Amniotic stem cell (primary cell): ENCODE measurements at places on chromosomes 11 and 22.

DNA sequence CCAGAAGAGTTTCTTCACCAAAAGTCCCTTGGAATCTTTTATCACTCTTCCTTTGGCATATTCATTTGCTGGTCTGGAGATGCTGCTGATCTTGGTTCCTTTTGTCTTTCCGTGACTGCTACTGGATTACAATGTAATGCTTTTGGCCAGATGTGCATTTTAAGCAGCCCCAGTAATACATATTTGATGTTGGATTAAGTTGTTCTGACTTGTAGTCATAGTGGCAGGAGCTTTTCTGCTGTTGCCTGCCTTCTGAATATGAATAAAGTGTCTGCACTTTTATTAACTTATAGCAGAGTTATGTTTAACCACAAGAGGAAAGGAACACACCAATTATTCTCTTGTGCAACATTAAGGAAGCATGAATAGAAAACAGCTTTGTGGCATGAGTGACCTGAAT lies 360.0 kb upstream of the DDI1 start:
- no peak for DNase-seq

GRCh38 chr11:75873417-75874221 lies 58.6 kb downstream of the UVRAG start:
- DNase-seq = no peak

GRCh38 chr22:36252754-36253522 lies at the start of gene APOL1:
Gene APOL1, plus strand, starts transcription at chr22:36253133. Its CDS starts 1,823 bp downstream, at chr22:36254956.
- no peak for DNase-seq

DNA sequence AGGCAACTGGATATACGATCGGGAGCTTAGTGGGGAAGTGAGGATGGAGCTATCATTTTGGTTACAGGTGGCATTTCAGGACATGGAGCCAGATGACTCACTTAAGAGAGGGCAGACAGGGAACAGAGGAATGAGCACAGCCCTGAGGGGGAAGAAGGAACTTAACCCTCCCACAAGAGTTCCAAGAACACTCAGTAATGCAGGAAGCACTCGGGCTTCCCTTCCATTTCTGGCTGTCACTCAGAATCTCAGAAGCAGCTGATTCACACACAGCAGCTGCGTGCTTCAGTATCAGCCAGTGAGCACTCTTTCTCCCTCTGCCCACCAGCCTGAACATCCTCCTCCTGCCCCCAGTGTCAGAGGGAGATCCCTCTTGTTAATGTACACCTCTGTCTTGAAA lies 34.8 kb downstream of the EFCAB6 start:
- peak; percentile 46 for DNase-seq

GRCh38 chr11:121134741-121135312 lies 33.8 kb downstream of the TECTA start:
- DNase-seq = no peak

DNA sequence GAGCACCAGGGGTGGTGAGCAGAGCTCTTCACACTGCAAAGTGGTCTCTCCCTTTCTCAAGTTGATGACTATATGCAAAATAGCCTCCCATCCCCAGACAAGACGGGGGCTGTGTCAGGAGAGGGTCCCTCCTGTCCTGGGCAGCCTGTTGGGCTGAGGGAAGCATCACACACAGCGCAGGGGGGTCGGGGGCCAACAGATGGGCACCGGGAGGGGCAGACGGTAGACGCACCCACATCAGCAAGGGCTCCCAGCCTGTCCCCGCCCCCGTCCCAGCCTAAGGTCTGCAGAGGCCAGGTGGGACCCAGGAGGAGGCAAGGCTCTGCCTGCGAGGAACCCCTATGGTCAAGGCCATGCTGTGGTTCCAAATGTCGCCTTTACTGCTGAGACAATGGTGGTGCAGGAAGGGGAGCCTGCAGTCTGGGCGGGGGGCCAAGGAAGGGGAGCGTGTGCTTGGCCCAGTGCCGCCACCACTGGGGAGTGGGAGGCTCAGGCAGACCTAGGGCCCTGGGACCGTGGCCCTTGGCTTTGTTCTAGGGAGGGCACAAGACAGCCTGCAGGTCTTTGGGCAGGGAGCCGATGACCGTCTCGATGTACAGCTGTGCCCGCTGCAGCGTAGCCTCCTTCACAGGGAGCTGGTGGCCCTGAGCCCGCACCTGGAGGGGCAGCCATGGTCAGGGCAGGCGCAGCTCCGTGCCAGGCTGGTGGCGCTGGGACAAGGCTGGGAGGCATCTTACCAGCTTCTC lies 4.3 kb upstream of the PLXNB2 start:
- no peak for DNase-seq

DNA sequence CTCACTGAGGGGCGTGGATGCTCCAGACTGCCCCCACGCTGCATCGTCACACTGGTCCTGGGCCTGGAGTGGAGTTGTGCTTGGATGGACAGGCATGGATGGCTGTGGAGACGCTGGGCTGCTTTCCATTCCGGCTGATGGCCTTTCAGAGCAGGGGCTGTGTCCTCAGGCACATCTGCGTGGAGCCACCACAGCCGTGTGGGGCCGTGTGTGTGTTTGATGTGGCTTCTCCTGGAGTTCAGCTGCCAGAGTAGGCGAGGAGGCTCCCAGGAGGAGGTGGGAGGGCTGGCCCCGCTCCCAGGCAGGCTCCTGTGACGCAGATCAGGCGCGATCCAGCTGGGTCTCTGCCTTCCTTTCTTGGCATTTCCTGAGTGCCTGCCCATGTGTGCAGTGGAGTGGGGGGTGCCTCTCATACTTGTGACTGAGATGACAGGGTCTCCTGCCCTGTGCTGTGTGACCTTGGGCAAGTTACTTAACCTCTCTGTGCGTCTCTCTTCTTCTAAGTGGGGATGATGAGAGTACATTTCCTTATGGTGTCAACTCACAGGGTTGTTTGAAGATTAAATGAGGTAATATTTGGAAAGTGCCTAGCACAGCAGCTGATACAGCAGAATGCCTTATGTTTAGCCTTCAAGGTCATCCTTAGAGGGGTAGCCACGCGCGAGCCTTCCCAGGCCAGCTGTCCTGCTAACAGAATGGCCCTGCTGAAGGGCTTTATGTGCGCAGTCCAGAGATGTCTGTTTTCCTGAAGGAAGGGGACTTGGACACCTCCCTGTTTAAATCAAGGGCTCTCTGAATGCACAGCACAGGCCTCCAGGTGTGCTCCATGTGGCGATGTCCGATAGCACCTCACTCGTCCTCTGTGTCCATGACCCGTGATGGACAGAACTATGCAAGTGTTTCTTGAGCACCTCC lies 33.5 kb downstream of the GLB1L2 start:
- no peak for DNase-seq

DNA sequence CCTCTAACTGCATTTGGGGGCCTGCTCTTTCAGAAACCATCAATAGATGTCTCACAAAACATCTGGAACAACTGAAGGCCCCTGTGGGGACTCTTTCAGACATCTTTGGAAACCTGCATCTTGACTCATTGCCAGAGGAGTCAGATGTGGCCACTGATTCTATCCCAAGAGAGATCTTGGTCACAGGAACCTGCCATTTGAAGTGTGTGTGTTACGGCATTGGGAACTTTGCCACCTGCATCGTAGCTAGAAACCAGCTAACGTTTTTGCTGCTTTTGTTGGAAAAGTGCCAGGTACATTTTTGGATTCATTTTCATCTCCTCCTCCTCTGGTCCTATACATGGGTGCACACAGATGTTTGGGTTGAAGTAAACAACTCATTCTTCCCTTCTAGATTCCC lies 4.3 kb downstream of the SRRD start:
- DNase-seq = no peak

DNA sequence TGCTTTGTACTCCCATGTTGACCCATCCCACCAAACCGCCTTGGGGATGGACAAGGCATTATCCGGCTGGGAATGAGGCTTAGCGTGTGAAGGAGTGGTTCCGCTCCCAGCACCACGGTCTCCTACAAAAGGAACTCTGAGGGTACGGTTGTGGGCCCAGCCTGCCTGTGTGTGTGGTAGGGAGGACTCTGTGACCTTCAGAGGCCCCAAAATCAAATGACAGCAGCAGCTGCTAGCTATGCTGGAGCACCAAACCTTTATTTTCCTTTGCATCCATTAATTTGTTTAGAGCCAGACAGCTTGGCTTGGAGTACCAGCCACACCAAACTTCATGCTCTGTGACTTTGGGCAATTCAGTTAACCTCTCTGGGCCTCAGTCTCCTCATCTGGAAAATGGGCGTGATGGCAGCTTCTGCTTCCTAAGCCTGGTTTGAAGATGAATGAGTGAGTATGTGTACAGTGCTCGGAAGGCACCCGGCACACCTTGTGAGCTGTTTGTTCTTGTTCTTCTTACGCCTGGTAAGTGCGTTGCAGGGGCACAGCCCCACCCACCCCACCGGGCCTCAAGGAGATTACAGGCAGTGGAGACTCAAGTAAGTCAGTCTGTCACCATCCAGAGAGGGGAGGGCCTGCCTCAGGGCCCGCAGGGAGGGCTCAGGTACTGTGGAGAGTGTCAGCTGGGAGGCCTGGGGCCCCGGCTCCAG lies 25.3 kb downstream of the MB start:
- no peak for DNase-seq

GRCh38 chr11:108516125-108516524 lies 17.9 kb upstream of the POGLUT3 start:
- no peak for DNase-seq

- no peak for DNase-seq
Observed at GRCh38 chr11:22702031-22702430, 35.6 kb downstream of the GAS2 start.

DNA sequence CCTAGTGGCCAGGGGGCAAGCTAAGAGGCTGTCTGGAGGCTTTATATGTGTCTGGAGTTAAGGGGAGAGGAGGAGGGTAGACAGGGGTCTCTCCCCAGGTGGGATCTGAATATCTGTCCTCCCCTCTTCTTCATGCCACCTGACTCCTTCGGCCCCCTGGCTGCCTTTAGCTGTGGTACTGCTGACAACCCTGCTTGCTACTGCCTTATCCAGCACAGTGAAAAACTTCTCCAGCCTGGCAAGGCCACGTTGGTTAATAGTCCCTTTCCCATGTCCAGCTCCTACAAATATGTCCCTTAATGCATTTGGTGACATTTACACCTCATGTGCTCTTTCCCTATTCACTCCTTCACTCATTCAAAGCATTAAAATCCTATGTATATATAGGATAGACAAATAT lies 42.4 kb upstream of the NNMT start:
- DNase-seq = no peak

DNA sequence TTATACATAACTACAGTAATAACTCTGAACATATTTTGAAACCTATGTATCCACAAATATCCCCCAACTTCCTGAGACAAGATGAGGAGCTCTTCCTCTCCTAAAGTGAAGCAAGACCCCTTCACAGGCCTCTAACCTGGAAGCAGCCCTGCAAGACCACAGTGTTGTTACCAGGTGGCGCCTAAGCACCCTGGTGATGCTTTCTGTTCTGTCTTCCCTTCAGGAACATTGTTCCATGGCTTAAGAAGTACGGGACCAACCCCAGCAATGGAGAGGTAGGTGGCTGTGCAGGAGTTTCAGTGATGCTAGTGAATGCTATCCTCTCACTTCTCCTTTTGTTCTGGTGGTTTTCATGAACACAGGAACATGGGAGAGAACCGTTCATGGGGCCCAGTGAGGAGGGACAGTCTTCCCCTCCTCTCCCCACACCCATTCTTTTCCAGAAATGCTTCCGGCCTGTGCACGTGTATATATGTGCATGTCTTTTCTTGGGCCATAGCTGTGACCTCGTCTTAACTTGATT lies 6.4 kb downstream of the PPIL2 start:
- no peak for DNase-seq

DNA sequence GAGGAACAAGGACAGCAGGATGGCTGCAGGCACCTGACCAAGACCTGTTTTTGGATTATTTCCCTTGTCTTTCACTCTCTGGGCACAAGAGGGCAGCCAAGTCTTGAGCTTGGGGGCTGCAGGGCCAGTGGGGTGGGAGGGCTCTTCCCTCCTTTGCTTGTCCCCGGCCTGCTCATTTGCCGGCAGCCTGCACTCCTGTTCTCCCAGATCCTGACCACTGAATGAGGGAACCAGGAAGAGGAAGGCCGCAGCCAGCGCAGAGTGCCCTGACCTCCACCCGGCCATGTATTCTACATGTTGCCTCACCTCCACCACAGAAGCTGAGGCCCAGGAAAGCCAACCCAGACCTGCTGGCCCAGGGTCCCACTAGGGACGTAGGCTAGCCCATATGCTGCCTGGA lies 15.5 kb upstream of the NNMT start:
- DNase-seq = peak; percentile 63

DNA sequence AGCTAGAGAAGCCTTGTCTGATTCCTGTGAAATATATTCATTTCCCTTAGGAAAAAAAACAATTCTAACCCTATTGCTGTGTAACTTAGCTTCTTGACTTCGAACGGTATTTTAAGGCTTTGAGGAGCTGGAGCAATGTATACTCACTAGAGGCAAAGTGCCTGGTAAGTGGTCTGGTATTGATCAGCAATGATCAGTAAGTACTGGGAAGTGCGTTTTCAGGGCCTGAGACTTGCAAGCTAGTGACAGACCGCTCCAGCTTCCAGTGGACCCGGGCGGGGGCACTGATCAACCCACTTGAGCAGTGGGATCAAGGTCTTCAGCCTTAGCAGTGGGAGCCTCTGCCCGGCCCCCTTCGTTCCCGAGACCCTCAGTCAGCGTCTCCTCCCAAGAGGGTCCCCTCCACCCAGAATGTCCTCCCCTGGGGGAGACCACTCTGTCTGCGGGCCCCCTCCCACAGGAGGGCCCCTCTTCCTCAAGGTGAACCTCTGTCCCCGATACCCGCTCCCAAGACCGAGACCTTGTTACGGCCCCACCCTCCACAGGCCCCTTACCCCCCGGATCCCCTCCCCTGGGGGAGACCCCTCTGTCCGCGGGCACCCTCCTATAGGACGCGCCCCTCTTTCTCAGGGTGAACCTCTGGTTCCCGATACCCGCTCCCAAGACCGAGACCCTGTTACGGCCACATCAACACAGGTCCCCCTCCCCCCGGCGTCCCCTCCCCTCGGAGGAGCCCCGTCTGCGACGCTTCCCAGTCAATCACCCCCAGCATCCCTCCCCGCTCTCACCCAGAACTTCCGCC lies 452 bp upstream of the ATXN10 start:
- no peak for DNase-seq

- DNase-seq = no peak
Observed at GRCh38 chr11:117852309-117852708, 24.1 kb downstream of the FXYD6 start.

GRCh38 chr11:119388103-119388502 lies 6.6 kb upstream of the USP2 start:
- DNase-seq = no peak
